ENCODE measurements at places on chromosomes 11 and 22.

DNA sequence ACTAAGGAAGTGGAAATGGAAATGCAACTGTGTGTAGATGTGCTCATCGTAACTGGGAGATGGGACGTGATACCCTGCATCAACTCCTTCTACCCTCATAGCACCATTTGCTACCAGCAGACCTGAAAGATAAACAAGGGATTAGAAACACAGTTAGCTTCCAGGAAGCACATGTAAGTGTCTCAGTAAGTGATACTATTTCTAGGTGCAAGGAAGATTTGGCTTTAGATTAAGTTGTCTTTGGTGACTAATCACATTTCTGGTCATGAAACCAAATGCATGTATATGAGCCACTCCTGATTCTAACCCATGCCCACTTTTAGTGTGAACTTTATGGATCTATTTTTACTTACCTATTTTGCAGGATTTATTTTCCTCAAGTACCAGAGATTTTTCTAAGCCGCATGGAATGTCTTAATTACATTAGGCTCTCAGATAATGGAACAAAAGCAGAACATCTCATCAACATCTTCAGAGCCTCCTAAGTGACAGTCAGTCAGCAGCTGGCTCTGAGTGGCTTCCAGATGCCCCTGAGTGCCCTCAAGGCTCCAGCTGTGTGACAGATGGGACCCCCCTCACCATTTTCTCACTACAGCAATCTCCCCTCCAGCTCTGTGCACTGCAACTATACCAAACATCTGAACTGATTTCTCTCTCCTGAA is 21.2 kb downstream of the SLC5A12 start:
- peaks cover 3% of the 10 kb centered on the region for H3K4me1 ChIP-seq
- H3K27ac ChIP-seq: no peak overlapping the region
- H3K27me3 ChIP-seq: no peaks in the 10 kb centered on the region
- no peak overlapping the region for H3K4me3 ChIP-seq

GRCh38 chr22:45039133-45039532 is 29.3 kb upstream of the PHF21B start:
- DNase-seq: no peak
- no peaks in the 10 kb centered on the region for H3K4me1 ChIP-seq
- H3K27ac ChIP-seq: no peak overlapping the region
- H3K27me3 ChIP-seq: no peaks in the 10 kb centered on the region

DNA sequence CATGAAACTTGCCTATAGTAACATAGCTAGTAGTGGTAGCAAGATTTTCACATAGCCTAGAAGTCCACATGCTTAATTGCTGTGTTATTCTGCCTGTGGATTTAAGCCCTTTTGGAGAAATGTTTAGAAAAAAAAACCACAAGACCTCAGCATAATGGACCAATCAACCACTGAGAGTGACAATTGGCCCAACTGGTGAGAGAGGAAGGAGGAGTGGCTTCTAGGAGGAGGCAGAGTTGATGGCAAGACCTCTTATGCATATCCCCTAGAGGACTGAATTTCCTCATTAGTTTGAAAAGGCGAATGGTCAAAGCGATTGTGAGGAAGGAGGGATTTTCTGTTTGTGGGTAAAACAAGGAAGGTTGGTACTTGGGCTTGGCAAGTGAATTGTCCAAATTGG is 30.6 kb downstream of the NNMT start:
- no peak for DNase-seq
- H3K27ac ChIP-seq: no peak overlapping the region
- H3K4me1 ChIP-seq: no peaks in the 10 kb centered on the region

- DNase-seq: no peak
- 0 out of 2 replicates have a peak overlapping the region, but pooled peaks have one; percentile 48 for H3K4me3 ChIP-seq
- no peak overlapping the region for H3K27ac ChIP-seq
- H3K4me1 ChIP-seq: peaks cover 14% of the 10 kb centered on the region
Measured at GRCh38 chr22:38082986-38083710, 836 bp downstream of the SLC16A8 start.

- H3K27ac ChIP-seq: no peak overlapping the region
- H3K4me1 ChIP-seq: peaks cover 25% of the 10 kb centered on the region
- no peak for DNase-seq
Measured at GRCh38 chr11:13965337-13965736, 2.8 kb downstream of the SPON1 start.

- H3K36me3 ChIP-seq: no peaks in the 10 kb centered on the region
- peaks cover 14% of the 10 kb centered on the region for H3K27me3 ChIP-seq
- DNase-seq: no peak
- H3K27ac ChIP-seq: no peak overlapping the region
- peaks cover 9% of the 10 kb centered on the region for H3K4me1 ChIP-seq
Measured at GRCh38 chr22:50670513-50670912, 2.1 kb upstream of the SHANK3 start.

DNA sequence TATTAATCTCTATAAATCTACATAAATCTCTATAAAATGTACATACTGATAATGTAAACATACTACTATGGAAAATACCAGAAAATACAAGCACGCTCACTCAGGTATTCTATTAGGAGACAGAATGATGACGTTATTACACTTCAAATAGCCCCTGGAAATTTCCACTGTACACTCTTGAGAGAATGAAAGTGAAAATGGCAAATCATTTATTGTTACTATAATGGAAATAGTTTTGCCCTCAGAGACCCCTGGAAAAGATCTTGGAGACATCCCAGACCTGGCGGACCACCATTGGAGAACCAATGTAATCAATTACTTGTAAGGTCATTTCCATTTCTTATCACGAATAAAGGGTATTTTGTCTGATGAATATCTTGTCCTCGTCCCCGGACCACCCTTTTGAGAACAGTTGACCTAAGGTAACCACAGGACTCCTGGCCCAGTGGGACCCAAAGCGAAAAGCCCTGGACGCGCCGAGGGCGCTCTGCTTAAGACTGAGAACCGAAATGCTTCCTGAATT is 509 bp upstream of the PRRG4 start:
- H3K27ac ChIP-seq: no peak overlapping the region
- peaks cover 4% of the 10 kb centered on the region for H3K4me1 ChIP-seq
- H3K27me3 ChIP-seq: peaks cover 8% of the 10 kb centered on the region
- DNase-seq: no peak
- H3K36me3 ChIP-seq: no peaks in the 10 kb centered on the region

DNA sequence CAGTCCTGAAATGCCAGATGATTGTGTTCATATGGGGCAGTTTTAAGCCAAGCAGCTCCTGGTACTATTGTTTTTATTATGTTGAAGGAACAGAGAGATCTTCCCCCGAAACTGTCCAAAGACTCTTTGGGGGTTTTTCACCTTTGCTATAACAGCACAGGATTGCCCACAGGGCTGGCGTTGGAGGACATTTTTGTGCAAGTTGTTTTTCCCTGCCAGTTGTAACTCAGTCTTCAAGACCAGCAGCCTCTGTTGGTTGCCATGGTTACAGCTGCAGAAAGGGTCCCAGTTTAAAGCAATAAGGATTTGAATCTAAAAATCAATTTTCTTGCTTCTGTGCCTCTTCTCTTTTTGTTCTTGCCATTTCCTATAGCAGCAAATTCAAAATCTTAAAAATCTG is 45.4 kb upstream of the YWHAH start:
- no peak overlapping the region for H3K4me3 ChIP-seq
- H3K27ac ChIP-seq: no peak overlapping the region
- DNase-seq: no peak
- H3K36me3 ChIP-seq: 0 out of 2 replicates have a peak, but pooled peaks cover 5% of the 10 kb centered on the region
- no peaks in the 10 kb centered on the region for H3K27me3 ChIP-seq

DNA sequence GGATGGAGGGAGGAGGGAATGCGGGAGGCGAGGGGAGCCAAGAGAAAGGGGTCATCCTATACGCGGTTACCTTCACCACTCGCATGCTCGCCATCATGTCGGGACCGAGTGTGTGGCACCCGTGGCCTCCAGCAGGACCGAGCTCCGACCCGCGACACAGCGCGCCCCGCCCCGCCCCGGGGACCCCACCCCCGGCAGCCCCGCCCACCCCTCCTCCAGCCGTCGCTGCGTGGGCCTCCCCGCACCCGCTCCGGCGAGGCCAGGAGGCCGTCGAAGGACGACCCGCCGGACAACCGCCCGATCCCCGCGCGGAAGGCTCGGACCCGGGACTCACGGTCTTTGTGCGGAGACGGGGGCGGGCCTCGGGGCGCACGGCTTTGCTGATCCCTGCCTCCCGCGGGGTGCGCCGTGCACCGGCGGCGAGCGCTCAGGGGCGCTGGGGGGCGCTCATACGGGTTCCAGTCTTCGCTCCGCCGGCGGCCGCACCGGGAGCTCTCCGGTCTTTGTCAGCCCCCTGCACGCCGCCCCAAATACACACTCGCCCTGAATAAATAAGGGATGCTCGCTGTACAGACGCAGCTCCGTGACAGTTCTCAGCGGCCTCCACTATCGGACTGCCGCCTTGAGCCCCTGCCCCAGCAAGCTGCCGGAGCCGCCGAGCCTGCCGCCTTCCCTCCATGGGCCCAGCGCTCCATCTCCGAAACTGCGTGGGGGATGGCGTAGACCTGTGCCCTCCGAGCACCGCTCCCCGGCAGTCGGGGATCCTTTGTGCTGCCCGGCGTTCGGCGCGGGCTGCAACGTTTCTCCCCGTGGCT is at the start of gene UBE2L6:
Gene UBE2L6, minus strand, starts transcription at position 158 of the 815 bp plus-strand sequence. Its CDS starts 61 bp downstream, at position 97.
- peak within 1 kb of the TSS; percentile 78 for H3K27ac ChIP-seq
- peak; percentile 80 for DNase-seq
- no peaks in the 10 kb centered on the region for H3K27me3 ChIP-seq
- peak within 1 kb of the TSS; percentile 84 for H3K4me3 ChIP-seq

DNA sequence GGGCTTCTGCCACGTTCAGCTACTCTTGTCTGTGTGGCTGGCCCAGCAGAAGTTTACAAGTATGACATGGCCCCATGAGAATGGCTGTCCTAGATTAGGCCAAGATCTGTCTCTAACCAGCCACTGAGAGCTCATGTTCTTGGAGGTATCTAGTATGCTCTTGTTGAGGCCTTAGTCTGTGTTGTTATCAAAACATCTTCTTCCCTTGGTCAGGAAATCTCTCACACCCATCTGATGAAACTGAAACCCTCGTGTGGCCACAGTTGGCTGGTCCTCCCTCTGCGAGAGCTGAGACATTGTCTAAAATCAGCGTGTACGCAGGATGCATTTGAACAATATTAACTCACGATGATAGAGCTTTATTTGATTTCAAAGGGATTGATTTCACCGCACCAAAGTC is 109.0 kb upstream of the NNMT start:
- no peak overlapping the region for H3K27ac ChIP-seq
- H3K4me1 ChIP-seq: no peaks in the 10 kb centered on the region
- H3K36me3 ChIP-seq: no peaks in the 10 kb centered on the region
- DNase-seq: no peak
- no peaks in the 10 kb centered on the region for H3K27me3 ChIP-seq
- no peak overlapping the region for H3K4me3 ChIP-seq

DNA sequence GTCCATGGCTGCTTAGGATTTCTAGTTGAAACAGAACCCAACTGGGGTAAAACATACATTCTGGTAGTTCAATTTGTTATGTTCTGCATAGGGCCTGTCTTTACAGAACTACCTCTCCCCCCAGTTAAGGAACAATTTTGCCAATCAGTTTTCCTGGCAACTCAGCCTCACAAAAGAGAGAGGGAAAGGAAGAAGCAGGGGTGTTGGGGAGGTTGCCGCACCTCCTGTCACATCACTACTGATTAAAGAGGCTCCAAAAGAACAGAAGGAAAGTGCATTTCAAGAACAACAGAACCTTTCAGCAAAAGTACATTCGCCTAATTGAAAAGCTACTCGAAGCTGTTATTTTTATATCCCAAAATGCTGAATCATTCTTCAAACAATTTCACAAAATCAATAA is 217.6 kb downstream of the CADM1 start:
- no peaks in the 10 kb centered on the region for H3K27me3 ChIP-seq
- no peak overlapping the region for H3K27ac ChIP-seq
- H3K36me3 ChIP-seq: no peaks in the 10 kb centered on the region
- no peaks in the 10 kb centered on the region for H3K4me1 ChIP-seq
- no peak for DNase-seq

- H3K27ac ChIP-seq: no peak overlapping the region
- H3K36me3 ChIP-seq: no peaks in the 10 kb centered on the region
- no peak overlapping the region for H3K4me3 ChIP-seq
- no peak for DNase-seq
- no peaks in the 10 kb centered on the region for H3K27me3 ChIP-seq
- H3K4me1 ChIP-seq: no peaks in the 10 kb centered on the region
Measured at GRCh38 chr11:90349731-90350130, 126.9 kb upstream of the CHORDC1 start.

DNA sequence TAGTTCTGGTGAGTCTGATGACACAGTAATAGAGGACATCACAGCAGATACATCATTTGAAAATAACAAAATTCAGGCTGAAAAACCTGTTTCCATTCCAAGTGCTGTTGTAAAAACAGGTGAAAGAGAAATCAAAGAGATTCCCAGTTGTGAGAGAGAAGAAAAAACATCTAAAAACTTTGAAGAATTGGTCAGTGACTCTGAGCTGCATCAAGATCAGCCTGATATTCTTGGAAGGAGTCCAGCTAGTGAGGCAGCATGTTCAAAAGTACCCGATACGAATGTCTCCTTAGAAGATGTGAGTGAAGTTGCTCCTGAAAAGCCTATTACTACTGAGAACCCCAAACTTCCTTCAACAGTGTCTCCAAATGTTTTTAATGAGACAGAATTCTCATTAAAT is 38.7 kb downstream of the RTN3 start:
- no peaks in the 10 kb centered on the region for H3K4me1 ChIP-seq

- no peak for DNase-seq
- no peaks in the 10 kb centered on the region for H3K4me1 ChIP-seq
- no peaks in the 10 kb centered on the region for H3K36me3 ChIP-seq
- H3K27ac ChIP-seq: no peak overlapping the region
- no peaks in the 10 kb centered on the region for H3K27me3 ChIP-seq
Measured at GRCh38 chr11:105548359-105548758, 61.5 kb upstream of the GRIA4 start.

DNA sequence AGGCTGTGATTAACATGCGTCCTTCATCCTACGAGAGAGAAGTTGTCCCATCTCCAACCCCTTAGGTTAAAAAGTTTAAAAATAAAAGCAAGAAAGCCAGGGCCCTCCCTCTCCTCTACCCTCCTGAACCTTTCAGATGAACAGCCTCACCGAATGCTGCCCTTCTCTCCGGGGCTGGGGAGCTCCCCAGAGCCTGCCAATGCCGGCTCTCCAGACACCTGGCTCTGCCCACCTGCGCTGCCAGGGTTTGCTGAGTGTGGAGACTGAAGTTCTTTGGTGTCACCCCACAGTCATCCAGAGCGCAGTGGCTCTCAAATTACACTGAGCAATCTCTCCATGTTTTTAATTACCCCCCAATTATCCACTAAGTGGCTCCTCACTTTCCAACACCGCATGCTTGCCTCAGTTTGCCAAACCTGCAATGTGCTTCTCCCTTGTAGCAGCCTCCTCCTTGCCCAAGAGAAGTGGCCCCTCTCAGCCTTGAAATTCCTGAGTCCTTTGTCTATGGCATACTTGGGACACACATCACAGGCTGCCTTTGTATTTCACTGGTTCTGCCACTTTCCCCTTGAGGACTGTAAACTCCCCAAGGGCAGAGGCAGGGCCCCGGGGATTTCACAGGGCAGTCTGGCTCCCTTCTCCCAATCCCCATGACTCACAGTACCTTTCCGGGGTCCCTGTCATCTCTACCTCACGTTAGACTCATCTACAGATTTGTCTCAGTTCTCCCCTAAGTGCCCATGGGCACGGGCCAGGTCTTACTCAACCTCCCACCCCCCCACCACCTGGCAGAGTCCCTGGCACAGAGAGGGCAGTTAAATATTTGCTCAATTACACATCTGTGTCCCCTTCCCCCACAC is 2.0 kb downstream of the MYH9 start:
- H3K27ac ChIP-seq: peak overlapping the region; percentile 66
- H3K4me3 ChIP-seq: peak overlapping the region; percentile 98
- peaks cover 1% of the 10 kb centered on the region for H3K4me1 ChIP-seq
- no peaks in the 10 kb centered on the region for H3K27me3 ChIP-seq
- DNase-seq: no peak
- H3K36me3 ChIP-seq: no peaks in the 10 kb centered on the region

Measured in H1 (cell line).